ENCODE measurements at places on chromosomes 7 and 10.

DNA sequence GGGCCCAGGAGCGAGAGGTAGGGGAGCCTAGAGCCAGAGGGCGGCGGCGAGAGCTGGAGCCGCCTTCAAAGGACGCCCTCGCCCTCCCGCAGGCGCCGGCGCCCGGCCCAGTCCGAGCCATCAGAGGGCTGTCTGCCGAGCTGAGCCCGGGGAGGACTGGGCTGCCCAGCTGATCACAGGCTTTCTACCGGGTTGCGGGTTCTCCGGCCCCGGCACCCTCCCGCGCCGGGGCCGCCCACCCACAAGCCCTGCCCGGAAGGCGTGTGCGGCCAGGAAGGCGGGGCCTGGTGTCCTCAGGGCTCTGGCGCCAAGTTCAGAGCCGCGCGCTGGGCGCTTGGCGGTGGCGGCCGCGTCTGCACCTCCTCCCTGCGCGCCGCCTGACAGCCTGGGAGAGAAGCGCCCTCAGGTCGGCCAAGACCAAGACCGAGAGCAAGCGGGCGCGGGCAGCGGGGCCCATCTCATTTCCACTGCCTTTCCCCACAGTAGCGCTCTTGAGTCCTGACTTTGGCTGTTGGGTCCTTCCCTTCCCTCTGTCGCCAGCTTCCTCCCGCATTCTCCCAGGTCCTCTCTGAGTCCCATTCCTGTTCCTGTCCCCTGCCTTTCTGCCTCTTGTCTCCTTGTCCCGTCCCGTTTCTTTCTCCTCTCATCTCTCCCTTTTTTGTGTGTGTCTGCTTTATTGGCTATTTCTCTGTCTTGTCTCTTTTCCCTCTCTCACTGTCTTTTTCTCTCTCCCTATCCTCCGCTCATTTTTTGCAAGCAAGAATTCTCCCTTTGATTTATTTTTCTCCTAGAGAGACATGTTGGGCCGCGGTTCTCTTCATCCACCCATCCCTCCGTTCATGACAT lies 60.6 kb upstream of the MSMB start:
- no peak for DNase-seq

DNA sequence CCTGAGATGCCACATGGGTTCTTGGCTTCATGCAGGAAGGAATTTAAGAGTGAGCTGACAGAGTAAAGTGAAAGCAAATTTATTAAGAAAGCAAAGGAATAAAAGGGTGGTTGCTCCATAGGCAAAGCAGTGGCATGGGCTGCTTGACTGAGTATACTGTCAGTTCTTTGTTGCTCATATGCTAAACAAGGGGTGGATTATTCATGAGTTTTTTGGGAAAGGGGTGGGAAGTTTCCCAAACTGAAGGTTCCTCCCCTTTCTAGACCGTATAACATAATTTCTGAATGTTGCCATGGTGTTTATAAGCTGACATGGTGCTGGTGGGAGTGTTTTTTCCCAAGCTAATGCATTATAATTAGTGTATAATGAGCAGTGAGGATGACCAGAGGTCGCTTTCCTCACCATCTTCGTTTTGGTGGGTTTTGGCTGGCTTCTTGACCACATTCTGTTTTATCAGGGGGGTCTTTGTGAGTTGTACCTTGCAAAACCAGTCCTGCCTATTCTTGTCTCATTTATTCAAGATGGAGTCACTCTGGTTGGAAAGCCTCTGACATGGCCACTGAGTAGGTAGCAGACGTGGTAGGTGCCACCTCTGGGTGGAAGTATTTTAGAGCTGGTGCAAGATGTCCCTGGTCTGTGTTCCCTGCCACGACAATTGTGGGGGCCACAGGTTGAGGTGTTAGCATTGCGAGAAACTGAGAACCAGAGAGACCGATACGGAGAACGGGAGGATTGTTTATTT lies 107.5 kb upstream of the SDK1 start:
- DNase-seq = no peak

GRCh38 chr7:44765579-44766415 lies 17.1 kb downstream of the ZMIZ2 start:
- DNase-seq = no peak

DNA sequence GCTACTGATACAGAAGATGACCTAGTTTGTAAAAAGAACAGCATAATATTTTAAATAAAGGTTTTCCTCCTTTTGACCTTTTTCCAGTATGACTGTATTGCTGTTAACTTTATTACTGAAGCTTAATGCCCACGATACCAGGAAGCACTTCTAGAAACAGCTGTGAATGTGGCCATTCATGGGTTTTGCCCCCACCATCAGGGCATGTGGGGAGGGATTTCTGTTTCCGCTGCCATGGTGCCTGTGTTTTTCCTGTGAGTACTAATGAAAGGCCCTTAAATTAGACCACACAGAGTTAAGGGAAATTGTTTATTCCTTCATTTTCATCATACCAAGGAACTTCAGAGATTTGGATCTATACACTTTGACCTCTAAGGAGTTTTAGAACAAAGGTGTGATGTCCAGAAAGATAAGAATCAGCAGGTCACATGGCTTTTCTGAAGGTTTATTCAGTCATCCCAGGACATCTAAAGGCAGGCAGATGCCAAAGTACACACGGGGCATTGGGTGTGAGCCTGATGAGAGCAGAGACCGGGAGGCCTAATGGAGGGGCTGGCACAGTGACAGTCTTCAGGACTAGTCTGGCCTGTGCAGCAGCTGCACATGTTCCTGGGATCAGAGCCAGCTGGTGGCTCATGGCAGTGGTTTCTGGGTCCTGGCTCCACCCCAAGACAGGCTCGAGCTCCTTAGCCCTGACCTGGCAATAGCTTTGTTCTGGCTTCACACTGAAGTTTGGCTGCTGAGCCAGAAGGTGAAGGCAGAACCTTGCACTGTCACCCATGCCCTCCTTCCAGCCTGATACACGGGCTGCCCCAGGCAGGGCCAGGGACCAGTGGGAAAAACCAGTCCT lies 190.9 kb downstream of the REEP3 start:
- no peak for DNase-seq

- no peak for DNase-seq
Measured at GRCh38 chr10:667096-667495, 22.4 kb downstream of the DIP2C start.

- no peak for DNase-seq
Measured at GRCh38 chr7:138243430-138243829, 167.2 kb downstream of the AKR1D1 start.

GRCh38 chr10:128003521-128003920 lies 96.6 kb downstream of the PTPRE start:
- no peak for DNase-seq

DNA sequence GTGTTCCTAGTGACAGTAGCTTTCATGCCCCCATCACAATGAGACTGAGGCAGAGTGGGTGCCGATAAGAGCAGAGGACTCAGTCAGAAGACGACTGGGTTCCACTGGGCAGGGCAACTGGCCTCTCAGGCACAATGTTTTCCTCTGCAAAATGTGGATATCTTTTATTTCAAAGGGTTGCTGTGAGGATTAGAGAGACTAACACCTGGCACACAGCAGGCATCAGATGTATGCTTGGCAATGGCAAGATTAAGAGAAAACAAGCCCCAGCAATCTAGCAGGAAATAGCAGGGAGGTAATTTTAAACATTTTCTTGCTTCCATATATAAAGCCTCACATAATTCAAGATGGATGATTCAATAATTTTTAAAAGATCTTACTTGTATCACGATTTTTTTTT lies 28.0 kb downstream of the SGMS1 start:
- DNase-seq = no peak

- DNase-seq = no peak
Measured at GRCh38 chr7:139725077-139725476, 52.7 kb downstream of the HIPK2 start.

DNA sequence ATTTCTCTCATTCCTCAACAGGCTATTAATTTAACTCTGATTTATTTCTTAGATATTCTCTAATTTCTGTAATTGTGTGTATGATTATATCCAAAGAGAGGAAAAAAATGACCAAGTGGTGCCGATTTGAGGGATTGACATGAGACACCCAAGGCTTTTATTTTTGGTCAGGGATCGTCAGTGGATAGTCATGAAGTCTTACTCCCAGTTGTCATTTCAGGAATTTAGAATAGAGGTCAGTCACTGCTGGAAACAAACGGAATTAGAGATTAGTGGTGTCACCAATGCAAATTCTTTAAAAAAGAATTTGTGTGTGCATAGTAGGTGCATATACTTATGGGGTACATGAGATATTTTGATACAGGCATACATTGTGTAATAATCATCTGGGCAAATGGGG lies 26.8 kb upstream of the AGR3 start:
- no peak for DNase-seq

Data from stimulated activated CD8-positive, alpha-beta memory T cell treated with anti-CD3 and anti-CD28 coated beads, Interleukin-15, amount 100 ng/mL, for 24 hours (primary cell).